Left lung (tissue), 14 donors: ENCODE measurements at places on chromosomes 2 and 18. TPM values are rescaled to one million over a fixed set of nuclear protein-coding genes. Genes with fewer than 3 reads are reported as not detected.

GRCh38 chr18:10750191-10751035 lies 224.6 kb downstream of the NAPG start:
- DNase-seq: no peak

Gene BCL2
- polyA plus RNA-seq: 10.9 TPM

GRCh38 chr2:100783987-100784386 lies 36.0 kb upstream of the NPAS2 start:
- no peak for DNase-seq

GRCh38 chr2:15307526-15307925 lies 253.6 kb downstream of the NBAS start:
- DNase-seq: no peak

GRCh38 chr18:57441071-57441794 lies 6.1 kb downstream of the ONECUT2 start:
- DNase-seq: no peak

DNA sequence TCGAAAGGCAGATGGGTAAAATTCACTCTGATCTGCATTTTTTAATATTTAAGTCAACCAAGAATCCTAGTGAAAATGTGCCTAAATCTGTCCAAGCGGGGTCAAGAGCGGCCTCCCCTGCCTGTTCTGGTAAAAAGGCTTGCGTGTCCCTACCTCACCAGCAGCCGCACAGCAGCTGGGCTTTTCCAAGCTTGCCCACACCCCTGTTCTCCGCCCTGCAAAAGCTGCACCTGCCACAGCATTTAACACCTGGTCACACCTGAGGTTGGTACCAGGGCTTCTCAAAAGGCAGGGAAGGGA lies 25.8 kb upstream of the TMEM182 start:
- DNase-seq: peak; percentile 61

DNA sequence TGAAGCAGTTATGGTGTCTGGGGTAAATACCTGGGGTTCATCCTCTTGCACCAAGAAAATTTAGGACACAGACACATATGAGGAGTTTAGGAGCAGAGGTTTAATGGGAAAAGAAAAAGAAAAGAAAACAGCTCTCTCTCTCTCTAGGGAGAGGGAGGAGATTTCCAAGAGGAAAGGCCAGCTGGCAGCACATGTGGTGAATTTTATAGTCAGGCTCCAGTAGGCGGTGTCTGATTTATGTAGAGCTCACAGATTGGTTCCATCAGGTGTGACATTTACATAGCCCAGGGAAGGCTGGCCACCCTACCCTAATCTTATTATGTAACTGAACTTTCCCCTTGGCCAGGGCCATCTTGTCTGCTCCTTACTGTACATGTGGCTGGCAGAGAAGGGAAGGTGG lies 297.5 kb upstream of the RGPD4 start:
- no peak for DNase-seq

Gene C2orf72
- polyA plus RNA-seq: 0.83 TPM

DNA sequence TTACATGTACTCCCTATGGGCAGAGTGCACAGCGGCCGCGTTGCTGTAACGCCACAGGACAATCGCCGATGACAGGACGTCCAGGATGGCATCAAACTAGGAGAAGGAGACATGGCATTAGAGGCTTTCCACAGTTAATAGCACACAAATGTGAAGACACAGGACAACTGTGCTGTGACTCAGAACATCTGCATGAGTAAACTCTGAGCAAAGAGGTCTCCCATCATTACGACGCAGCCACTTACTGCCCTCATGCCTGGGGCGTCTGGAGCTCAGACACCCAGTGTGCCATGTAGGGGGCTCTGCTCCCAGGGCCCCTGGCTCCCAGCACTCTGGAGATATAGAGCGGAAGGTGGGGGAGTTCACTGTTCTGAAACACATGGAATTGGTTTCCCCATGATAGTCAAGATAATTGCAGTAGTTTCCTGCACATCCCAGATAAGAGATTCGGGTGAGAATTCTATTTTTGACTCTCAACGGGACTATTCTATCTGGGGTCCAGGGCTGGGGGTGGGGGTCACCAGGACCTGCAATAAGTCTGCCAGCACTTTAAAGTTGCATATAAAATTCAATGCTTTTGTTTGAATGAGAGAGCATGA lies 168.1 kb downstream of the TMEM163 start:
- no peak for DNase-seq

Gene CAPN14
- 0.24 TPM for polyA plus RNA-seq

Gene SCN3A
- 1.6 TPM for polyA plus RNA-seq

Gene GPR17
- 1.1 TPM for polyA plus RNA-seq

Gene SLC23A3
- polyA plus RNA-seq: 4.3 TPM

DNA sequence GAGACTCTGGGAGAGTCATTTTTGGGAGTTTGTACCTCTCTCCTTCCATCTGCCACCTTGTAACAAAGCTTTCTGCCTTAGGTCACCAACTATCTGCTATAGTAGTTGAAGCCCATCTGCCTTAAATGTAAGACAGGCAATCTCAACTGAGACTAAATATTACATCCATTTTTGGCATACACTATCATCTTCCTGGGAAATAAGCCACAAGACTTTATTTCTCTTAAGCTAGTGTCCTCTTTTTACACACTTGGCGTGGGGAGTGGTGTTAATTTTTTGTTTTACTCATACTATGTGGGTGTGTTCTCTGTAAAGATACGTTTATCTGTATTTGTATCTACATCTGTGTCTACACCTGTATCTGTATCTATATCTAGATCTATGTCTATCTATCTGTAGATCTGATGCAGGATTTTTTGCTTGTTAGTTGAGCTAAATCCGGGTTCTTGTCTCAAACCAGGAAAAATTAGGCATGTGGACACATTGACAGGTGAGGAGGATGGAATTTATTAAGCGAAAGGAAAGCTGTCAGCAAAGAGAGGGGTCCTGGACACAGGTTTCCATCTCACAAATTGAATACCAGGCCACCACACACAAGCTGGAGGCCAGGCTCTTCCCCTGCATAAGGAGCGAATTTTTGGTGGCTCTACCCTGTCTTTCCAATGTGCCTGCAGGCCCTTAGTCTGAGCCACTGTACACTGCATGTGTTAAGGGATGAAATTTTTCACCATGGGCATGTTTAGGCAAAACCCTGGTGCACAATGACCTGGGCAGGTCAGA lies 64.8 kb upstream of the RND3 start:
- no peak for DNase-seq

Gene CCDC74B
- 4.7 TPM for polyA plus RNA-seq

- DNase-seq: no peak
Measured at GRCh38 chr2:147610496-147611040, 234.3 kb upstream of the ACVR2A start.

GRCh38 chr2:231393149-231394131 lies 2.1 kb upstream of the B3GNT7 start:
- DNase-seq: no peak

DNA sequence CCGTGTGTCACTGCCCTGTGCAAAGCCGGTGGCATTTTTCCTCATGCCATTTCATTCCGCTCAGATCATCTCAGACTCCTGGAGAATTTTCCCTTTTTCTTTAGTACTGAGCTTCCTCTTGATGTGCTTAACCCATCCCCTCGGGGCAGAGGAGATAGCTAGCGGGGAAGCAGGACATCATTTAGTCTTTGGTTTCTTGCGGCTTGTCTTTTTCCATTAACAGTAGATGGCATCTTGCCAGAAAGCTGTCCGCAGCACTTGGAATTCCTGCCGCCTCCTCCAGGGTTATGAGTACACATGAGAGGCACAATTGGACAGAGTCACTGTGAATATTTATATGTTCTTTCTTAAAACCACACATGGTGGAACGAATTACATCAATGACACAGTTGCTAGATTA lies 226.6 kb downstream of the ALPK2 start:
- DNase-seq: peak; percentile 56

DNA sequence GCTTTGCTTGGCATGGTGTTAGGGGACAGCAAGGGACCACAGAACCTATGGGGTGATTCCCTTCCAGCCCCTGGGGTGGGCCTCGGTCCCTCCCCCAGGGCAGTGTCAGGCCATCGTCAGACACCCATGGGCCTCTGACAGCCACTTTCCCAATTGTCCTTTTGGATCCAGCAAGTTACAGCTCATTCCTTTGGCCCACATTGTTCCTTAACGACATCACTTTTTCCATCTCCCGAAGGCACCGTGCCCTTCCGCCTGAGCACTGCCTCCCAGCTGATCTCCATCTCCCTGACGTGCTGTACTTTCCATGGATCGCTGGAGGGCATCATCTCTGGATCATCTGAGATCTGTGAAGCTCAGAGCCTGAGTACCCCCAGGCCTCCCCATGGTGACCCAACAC lies 10.4 kb upstream of the KCNK3 start:
- DNase-seq: no peak

- no peak for DNase-seq
Measured at GRCh38 chr2:106570316-106570715, 83.2 kb downstream of the CD8B2 start.

DNA sequence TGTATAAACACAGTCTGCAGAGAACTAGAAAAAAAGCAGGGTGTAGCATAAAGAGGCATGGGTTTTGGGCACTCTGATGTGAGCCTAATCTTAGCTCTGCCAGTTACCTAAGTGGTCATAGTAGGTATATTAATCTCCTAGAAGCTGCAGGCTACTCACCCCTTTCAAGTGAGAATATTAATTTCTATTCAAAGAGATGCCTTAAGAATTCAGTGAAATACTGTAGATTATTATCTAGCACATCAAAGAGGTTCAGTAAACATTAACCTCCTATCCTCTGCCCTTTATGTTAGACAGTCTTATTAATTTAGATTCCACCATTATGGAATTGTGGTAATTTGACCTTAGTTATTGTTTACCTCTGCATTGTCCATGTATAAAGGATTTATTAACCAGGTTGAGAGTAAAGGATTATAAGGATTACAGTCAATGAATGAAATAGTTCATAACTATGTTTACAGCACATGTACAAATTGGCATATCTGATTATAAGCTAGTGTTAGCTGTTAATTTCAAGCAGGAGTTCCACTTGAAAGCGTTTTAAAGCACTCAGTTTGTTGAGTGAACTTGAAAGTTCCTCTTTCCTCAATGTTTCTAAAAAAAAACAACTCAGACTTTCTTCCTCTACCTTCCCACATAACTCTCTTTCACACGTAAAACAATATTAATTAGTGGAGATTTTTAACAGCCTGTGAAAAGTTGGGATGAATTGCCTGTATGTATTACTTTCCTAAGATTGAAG lies 150.6 kb upstream of the EPC2 start:
- no peak for DNase-seq

Gene ARMC9
- 14.2 TPM for polyA plus RNA-seq

Gene FEV
- polyA plus RNA-seq: not detected

Gene NCKAP5
- polyA plus RNA-seq: 13.0 TPM

DNA sequence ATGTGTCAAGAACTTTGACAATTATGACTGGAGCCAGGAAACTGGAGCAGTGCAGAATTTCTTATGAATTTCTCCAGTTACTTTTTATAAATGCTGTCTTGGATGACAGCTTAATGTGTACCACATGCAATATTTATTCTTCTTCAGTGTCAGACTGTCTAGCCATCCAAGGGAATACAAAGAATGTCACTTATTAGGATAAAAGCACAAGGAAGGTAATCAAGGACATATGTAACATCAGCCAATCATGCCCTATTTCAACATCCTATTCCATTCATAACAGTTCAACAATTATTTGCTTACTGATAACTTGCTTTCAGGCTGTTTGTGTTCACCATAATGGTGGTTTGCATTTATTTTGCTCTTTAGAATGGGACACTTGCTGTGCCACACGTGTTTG lies 139.8 kb downstream of the OLA1 start:
- DNase-seq: no peak

Gene RTP5
- polyA plus RNA-seq: not detected
